Left renal cortex interstitium (tissue), 4 donors: ENCODE measurements at places on chromosomes 7 and 10. TPM values are rescaled to one million over a fixed set of nuclear protein-coding genes. Genes with fewer than 3 reads are reported as not detected.

DNA sequence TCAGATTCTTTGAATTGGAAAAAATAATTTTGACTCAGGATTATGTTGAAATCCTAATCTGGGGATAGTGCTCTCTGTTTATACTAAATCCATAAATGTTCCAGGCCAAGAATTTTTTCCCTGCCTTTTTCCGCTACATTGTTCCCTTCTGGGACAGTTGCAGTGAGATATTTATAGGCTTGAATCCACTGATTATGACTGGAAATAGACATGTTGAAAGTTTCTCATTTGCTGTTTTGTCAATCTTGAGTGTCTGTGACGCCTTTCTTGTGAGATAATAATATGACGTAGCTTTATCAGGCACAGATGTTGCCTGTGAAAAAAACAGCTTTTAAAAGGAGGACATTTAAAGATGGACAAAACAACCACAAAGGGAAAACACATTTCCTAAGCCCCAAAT lies 155.9 kb downstream of the ARID5B start:
- DNase-seq: no peak

- DNase-seq: no peak
These were observed 13.1 kb downstream of the GPER1 start for GRCh38 chr7:1100834-1101562.

CTAGE4 gene
- 7.2 TPM for polyA plus RNA-seq

DNA sequence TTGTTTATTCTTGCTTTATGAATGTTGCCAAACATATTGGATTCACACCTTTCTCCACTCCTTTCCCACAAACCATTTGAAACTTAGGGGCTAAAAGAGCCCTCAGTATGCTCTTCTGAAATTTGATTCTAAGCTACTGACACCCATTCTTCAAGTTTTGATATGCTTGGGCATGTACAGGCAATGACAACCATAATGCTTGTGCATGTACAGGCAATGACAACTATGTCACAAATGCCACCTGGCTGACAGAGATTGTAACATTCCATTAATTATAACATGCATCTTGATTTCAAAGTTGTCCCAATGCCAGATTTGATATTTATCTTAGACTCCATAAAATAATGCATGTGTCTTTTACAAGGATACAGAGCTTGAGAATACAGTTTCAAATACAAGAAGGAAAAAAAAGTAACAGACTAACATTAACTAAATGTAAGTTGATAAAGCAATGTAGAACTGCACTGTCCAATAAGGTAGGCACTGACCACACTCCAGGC lies 17.5 kb upstream of the CDK1 start:
- no peak for DNase-seq

GRCh38 chr10:103592186-103593021 lies 98.9 kb downstream of the NEURL1 start:
- DNase-seq: no peak

SMKR1 gene
- 2.4 TPM for polyA plus RNA-seq

- no peak for DNase-seq
These were observed 19.6 kb upstream of the GPNMB start for GRCh38 chr7:23226844-23227450.

DNA sequence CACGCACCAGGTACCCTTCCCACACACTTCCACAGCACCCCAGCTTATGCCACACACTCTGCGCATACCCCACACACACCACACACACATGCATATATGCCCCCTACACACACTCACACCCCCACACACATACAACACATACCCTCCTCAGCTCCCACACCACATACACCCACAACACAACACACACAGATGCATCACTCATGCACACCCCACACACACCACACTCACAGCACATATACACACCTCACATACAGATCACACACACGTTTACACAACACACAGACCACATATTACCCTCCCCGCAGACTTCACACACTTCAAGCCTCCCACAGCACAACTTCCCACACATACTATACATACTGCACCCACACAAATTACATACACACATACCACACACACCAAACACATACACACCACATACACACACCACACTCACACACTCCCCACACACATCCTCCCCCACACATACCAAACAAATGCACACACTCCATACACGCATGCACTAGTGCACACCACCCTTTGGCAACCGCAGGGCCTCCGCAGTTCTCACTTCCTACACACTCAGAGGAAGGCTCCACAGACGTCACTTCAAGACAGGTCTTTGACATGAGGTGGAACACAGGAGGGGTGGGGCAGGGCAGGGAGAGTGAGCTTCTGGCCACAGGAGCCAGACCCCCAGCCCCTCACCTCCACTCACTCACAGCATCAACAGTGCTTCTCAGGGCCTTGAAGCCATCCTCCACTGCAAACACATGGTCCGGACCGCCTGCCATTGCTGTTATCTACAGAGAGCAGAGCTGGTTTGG lies 18.5 kb upstream of the ANTXRL start:
- no peak for DNase-seq

CD36 gene
- polyA plus RNA-seq: 24.5 TPM

TRPV6 gene
- polyA plus RNA-seq: 9.6 TPM

CALHM1 gene
- polyA plus RNA-seq: 0.12 TPM

DNA sequence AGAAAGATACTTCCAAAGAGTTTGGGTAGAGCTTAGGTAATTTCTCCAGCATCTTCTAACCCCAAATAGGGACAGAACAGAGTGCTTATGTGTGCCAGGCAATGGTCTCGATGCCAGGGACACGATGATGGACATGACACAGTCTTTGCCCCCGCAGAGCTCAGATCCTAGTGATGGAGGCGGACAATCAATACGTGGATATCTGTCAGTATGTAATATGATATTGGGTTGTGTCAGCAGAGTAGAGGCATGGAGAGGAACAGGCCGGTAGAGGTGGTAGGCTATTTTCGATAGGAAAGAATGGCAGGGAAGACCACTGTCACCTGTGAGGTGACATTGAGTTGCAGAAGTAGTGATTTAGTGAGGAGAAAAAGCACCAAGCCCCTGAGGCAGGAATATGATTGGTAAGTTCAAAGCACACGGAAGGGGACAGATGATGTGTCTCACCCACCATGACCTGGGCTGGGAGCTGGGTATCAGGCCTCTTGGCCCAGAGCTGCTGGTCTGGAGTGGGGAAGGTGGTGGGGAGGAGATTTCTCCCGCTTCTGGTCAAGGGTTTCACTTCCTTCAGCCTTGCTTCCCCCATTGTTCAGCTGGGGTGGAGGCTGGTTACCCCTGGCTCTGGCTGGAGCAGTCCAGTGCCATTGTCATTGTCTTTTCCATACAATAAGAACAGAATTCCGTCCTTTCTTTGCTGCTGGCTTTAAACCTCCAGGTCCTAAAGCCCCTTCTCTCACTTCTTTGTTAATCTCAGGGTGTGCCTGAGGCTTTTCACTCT lies 36.0 kb upstream of the SRGN start:
- DNase-seq: no peak

- no peak for DNase-seq
These were observed 423.6 kb downstream of the DGKB start for GRCh38 chr7:14478834-14479510.

ANKRD30A gene
- 0.03 TPM for polyA plus RNA-seq

TBXAS1 gene
- 29.8 TPM for polyA plus RNA-seq

- no peak for DNase-seq
These were observed 32.6 kb downstream of the USP6NL start for GRCh38 chr10:11578802-11579255.

GRCh38 chr10:78563314-78563713 lies 505.5 kb upstream of the ZMIZ1 start:
- no peak for DNase-seq

ACSM6 gene
- 0.18 TPM for polyA plus RNA-seq

DNA sequence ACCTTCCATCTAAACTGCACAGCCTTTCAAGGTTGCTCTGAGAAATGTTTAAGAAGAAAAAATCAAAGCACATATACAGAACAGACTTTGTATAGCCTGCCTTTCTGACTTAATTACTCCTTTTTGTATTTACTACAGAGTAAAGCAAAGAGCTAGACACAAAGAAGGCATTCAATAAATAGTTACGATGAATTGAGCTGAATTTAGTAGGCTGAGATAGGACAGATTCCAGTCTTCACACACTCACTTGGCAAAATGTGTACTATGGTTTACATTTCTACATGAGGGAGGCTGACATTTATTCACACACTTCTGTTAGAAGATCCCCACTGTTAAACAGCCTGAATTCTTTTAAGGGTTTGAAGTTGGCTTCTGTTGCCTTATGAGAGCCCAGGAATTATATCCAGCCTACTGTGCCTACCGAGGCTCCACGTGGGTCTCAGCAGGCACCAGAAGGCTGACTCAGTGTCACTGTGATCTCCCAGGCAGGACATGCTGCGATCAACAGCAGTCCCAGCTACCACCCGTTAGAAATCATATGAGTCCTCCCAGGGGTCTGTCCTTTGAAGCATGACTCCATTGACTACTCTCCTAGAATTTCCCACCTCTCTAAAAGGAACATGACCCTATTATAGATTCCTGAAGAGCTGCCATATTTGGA lies 24.5 kb upstream of the SLC25A13 start:
- DNase-seq: no peak

DNA sequence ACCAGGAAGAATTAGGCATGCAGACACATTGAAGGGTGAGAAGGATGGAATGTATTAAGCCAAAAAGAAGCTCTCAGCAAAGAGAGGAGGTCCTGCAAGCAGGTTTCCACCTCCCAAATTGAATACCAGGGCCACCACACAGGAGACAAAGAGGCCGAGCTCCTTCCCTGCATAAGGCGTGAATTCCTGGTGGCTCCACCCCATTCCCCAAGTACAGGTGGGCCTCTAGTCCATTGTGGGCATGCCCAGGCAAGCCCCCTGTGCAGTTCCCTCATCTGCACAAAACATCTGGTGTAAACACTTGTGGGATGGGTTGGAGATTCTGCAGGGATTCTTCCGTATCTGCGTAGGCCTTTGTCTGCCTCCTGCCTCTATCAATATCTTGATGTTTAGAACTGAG lies 817.5 kb downstream of the NRG3 start:
- DNase-seq: no peak

IL2RA gene
- not detected for polyA plus RNA-seq

- no peak for DNase-seq
These were observed 3.9 kb downstream of the COG5 start for GRCh38 chr7:107559864-107560263.

GRCh38 chr10:86300399-86300925 lies 66.1 kb downstream of the GRID1 start:
- DNase-seq: no peak

FGF8 gene
- 13.0 TPM for polyA plus RNA-seq

- no peak for DNase-seq
These were observed 176.6 kb downstream of the PIP4K2A start for GRCh38 chr10:22537810-22538209.

DNA sequence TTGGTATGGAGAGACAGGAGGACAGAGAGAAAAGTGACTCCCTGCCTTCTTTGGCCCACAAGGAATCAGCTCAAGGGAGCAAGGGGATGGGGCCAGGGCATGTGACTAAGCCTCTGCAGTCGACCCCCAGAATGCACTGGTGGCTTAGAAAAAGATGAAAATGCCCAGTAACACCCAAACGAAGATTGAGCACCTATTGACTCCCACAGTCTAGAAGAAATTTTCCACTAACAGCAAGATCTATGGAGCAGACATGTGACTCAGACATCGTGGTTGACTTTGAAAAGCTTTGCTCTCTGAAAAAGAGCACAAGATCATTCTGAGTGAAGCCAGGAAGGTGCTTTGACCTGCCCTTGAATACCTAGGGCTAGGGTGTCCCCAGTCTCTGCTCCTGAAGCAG lies 586.0 kb downstream of the CALN1 start:
- no peak for DNase-seq

KEL gene
- polyA plus RNA-seq: 2.6 TPM

GRCh38 chr10:69088471-69088769 lies 517 bp downstream of the SRGN start:
- no peak for DNase-seq

GRCh38 chr7:113824117-113824823 lies 94.5 kb downstream of the PPP1R3A start:
- no peak for DNase-seq

DNA sequence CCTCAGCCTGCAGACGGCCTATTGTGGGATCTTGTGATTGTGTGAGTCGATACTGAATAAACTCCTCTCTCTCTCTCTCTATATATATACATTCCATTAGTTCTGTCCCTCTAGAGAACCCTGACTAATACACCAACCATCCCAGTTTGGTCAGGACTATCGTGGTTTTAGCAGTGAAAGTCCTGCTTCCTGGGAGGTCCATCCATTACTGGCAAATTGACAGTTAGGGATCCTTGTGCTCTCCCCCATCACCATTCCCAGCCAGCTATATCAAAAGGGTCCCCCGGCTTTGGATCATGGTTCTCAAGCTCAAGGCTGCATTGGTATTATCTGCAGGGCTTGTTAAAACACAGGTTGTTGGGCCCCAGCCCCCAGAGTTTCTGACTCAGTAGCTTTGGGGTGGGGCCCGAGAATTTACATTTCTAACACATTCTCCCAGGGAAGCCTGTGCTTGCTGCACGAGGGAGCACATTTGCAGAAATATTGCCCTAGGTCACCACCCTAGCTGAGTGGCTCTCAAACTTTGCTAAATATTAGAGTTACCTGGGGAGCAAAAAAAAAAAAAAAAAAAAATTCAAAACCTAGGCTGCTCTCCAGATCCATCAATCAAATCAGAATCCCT lies 899.1 kb upstream of the AUTS2 start:
- DNase-seq: no peak

GRCh38 chr10:78301481-78301880 lies 267.8 kb downstream of the RPS24 start:
- no peak for DNase-seq

- DNase-seq: no peak
These were observed 271.5 kb upstream of the TEX47 start for GRCh38 chr7:89067048-89067447.

- DNase-seq: no peak
These were observed 43.9 kb upstream of the TECTB start for GRCh38 chr10:112239347-112239746.

DNA sequence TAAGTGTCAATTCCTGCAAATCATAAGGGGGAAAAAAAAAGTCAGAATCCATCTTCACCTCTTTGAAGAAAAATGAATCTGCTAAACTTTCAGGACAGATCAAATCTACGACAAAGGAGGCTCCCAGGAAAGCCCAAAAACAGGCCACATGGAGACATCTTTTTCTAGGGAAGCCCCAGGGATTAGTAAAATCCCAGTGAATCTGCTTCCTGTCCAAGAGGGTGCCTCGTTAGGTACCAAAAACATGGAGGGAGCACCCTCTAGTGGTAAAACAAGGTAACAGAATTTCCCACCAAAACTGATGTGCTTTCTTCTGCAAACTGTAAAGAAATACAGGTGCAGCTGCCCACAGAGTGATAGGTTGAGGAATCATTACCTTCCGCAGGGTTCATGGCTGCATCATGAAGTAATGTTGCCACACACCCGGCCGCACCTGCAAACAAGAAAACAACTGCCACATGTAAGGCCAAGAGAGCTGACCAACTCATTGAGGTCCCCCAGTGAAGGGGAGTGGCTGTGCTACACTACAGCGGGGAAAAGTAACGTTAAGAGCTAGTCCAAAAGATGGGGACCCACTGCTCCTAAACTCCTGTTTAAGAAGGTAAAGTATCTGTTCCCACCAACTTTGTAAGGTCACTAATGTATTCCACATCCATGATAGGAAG lies 7.9 kb downstream of the SLC25A28 start:
- DNase-seq: no peak

GRCh38 chr10:10661176-10661575 lies 356.5 kb upstream of the CELF2 start:
- DNase-seq: no peak

C7orf33 gene
- not detected for polyA plus RNA-seq
